HTR-8/SVneo (cell line): ENCODE measurements at places on chromosomes 16 and 17.

DNA sequence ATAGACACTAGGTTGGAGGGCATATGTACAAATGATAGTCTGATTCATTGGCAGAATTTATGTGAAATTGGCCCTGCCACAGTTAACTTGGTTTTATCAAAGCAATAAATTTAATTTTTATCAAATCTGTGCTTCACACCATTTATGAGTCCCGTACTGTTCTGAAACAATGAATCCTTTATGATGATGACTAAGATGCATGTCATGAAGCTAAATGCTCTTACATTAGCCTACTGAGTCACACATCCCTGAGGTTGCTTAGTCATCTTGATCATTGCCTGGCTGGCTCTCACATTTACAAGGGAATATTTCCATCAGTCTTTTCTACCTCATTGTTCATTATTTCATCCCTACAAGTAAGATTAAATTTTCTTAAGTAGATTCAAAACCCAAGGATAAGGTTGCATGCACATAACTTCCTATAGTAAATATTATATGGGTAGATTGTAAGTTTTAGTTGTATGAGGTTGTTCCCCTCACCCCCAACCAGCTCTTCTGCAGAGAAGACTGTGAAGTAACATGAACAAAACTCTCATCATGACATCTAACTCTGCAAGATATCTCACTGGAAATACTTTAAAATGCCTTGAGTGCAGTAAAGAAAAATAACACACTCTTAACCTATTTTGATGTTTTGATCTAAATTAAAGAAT is 170.7 kb downstream of the CYB561 start:
- peak; percentile 87 for DNase-seq

DNA sequence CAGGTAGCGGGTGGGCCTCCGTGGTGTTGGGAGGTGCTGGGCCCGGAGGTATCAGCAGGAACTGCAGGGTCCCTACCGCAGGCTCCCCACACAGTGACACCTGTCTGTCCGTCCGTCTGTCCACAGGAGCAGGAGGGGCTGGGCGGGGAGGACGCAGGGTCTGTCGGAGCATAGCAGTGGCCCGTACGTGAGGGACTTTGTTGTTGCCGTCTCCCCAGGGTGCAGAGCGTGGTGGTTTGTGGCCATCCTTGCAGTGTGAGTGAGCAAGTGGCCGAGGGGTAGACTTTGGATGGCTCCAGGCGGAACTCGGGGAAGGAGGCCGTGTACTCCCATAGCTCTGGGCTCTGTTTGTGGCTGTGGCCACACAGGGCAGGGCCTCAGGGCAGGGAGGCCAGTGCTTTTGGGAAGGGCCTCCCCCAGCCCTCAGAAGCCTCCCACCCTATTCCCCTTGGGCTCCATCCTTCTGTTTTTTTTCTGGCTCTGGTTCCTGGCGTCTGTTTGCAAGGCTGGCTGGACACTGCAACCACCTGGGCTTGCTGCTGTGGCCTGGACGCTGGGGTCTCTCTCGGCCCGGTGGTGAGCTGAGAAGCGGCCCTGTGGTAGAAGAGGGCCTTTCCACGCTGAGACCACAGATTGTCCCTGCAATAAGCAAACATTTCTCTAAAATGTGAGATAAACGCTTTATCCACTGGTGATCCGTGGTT is 41.0 kb upstream of the ZNF750 start:
- DNase-seq: no peak

- no peak for DNase-seq
Measured at GRCh38 chr17:8117367-8117979, 841 bp downstream of the ALOXE3 start.

DNA sequence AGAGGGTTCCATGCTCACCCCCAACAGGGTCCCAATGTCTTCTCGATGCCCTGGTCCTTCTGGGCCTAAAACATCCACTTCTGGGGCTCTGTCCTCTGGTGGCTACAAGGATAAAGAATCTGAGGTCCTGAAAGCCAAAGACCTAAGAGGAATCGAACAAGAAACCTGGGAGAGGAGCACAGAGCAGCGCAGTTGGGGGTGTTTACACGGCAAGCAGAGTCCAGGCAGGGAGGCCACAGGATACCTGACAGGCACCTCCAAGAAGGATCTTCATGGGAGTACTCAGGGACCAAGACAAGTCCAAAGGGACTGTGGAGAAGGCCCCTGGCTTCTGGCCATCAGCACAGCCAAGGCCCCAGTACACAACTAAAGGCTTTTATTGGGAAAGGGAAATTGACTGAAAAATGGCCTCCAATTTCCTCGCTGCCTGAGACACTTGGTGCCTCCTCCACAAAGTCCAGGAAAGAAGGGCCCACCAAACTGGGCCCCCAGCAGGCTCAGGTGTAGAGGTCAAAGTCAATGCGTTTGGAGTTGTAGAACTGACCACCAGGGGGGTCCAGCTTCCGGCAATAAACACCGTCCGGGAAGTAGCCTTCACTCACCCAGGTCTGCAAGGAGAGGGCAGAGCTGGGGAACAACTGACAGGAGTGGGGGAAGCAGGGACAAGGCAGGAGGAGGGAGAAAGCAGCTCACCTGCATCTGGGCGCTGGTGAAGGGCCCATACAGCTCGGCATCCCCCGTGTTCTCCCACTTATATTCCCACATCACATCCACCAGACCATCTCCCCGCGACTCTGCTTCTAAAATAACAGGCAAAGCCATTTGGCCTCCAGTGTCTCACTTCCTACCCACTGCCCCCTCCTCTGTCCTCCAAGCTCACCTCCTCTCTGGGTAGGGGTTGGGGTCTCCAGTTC is 2.4 kb downstream of the CD2BP2 start:
- DNase-seq: no peak

- DNase-seq: no peak
Measured at GRCh38 chr17:61770752-61771533, 92.4 kb downstream of the BRIP1 start.

- no peak for DNase-seq
Measured at GRCh38 chr17:82709024-82709675, 7.4 kb upstream of the FN3KRP start.

GRCh38 chr17:17400070-17400469 is 76.7 kb upstream of the MED9 start:
- no peak for DNase-seq

GRCh38 chr16:11629071-11630030 is 38.9 kb upstream of the SNN start:
- no peak for DNase-seq

DNA sequence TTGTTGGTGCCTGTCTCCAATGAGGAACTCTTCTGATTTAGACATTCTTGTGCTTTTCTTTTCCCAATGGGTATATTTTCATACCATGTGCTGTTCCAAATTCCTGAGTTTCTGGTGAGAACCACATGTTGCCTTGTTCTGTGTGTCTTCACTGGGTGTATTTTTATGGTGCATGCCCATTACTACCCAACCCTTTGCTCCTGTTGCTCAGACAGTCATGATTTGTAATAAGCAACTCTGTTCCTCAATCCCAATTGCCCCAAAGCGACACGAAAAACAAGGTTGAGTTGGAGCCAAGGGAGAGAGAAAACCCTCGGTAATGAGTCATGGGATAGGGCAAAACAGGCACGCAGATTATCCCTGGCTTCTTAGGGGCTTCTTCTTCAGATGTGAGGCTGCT is 101.8 kb downstream of the ABCA8 start:
- no peak for DNase-seq

DNA sequence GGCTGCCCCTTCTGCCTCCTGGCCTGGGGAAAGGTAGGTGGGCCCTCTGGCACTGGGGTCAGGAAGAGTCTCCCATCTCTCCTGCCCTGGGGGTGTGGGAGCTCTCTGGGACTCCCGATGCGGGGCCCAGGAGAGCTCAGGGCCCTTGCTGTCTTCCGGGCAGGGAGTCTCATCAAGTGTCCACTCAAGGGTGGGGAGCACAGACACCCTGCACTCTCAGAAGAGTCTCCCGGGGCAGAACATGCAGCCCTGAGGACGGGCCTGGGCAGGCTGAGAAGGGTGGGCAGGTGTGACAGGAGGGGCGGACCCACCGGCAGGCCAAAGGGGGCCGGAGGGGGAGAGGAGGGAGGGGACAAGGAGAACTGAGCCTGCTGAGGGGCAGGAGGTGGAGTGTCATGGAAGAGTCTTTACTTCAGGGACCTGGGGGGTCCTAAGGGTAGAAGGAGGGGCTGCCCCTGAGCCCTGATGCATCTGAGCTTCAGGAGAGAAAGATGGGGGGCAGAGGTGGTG is 8.4 kb upstream of the PKMYT1 start:
- DNase-seq: no peak

DNA sequence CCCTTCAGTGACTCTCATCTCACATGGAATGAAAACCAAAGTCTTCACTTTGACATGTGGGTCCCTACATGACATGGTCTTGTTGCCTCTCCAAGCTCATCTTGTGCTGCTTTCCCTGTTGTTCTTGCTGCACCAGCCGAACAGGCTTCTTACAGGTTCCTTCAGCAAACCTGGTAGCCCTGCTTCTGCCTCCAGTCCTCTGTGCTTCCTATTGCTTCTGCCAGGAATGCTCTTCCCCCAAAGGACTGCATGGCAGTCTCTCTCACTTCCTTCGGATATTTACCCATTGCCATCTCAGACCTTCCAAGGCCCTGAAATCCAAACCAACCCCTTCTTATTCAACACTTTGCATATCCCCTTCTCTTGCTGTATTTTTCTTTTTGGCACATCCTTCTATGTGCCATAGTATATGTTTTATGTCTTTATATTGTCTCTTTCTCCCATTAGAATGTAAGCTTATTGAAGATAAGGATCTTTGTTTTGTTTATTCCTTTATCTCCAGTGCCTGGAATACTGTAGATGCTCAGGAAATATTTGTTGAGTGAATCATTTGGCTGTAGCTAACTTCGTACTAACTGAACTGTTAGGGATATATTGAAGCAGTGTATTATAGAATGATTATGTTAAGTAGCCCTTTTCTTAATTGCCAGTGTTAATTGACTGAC is 57.9 kb upstream of the SLC12A3 start:
- DNase-seq: peak; percentile 46

GRCh38 chr16:75794426-75794825 is 68.1 kb upstream of the CPHXL start:
- no peak for DNase-seq

- DNase-seq: no peak
Measured at GRCh38 chr16:4814542-4815173, 12.2 kb upstream of the ROGDI start.

DNA sequence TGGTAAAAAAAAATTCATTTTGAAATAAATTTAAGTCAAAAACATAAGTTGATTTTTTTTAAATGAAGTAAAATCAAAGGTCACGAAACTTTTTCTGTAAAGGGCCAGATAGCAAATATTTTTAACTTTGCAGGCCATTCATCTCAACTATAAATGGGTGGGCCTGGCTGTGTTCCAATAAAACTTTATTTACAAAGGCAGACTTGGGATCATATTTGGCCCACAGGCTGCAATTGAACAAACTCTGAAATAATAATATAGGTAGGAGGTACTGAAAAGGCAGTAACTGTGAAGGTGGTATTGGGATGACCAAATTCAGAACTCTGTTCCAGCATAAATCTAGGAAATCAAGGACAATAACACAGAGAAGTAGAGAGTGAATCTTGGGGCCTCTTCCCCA is 12.2 kb upstream of the EMP2 start:
- no peak for DNase-seq

DNA sequence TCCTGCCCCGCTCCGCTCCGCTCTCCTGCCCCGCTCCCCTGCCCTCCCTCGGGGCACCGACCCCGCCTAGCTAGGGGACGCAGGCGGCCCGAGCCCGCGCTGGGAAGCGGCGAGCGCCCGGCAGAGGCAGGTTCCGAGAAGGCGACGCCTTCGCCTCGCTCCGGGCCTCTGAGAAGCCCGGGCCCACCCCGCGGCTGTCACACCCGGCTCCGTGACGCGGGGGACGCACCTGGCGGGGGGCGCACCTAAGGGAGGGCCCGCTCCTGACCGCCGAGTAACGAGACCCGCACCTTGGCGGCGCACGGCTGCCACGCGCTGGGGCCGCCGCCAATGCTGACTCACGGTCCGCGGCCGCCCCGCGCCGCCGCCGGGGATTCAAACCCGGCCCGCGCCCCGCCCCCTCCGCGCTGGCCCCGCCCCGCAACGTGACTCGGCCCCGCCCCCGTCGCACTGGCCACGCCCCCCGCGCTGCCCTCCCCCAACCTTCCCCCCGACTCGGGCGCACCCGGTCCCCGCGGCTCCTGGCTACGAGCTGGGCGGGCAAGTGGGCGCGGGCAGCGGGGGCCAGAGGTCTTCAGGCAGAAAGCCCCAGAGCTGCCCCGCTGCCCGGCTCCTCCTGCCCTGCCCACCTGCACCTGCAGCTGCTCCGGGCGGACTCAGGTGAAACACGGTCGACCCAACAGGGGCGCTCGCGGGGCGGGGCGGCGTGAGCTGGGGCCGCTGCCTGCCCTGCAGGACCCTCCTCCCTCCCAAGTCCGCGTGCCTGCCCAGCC is 27.8 kb downstream of the GNPTG start:
- peak; percentile 63 for DNase-seq

GRCh38 chr17:57876866-57877237 is 27.0 kb upstream of the MRPS23 start:
- no peak for DNase-seq

GRCh38 chr16:48681520-48681919 is 71.5 kb upstream of the N4BP1 start:
- no peak for DNase-seq

DNA sequence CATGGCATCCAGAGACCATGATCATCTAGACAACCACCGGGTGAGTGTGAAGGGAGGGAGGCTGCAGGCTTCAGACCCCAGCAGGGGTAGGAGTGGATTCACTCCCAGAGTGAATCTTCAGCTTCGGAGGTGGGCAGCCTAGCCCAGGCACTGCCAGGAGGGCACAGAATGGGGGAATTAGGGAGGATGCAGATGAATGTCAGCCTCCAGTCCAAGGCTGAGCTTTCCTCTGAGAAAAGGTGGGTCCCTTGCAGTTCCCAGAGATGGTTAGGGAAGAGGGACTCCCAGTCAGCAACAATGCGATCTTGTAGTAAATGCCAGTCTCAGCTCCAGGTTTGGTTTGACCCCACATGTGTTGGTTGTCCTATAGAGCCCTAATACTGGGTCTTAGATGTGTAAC is 36.7 kb upstream of the POLR3E start:
- DNase-seq: no peak

DNA sequence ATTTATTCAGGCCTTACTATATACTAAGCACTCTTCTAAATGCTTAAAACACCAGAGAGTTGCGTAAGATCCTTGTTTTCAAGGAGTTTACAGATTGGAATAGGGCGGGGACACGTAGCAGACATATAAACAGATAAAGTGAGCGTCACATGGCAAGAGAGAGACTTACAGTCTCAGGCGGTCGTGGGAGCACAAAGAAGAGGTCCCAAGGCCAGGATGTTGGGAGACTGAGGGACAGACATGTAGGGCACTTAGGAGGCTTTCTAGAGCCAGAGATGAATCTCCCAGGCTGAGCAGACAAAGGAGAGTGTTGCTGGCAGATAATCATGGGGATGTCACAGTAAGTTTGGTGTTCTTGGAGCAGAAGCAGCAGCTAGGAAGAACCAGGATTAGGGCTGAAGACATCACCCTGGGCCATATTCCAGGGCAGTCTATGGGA is 119.1 kb upstream of the ANKFN1 start:
- no peak for DNase-seq

GRCh38 chr17:57513569-57513968 is 231.5 kb downstream of the CCDC182 start:
- DNase-seq: no peak

- no peak for DNase-seq
Measured at GRCh38 chr17:7179317-7180254, at the start of gene ASGR1. TSS of gene ASGR1 (minus strand) at chr17:7179370. CDS start at chr17:7178563, 807 bp downstream.
